ENCODE measurements at places on chromosomes 4 and X. TPM values are rescaled to one million over a fixed set of nuclear protein-coding genes. Genes with fewer than 3 reads are reported as not detected.

DNA sequence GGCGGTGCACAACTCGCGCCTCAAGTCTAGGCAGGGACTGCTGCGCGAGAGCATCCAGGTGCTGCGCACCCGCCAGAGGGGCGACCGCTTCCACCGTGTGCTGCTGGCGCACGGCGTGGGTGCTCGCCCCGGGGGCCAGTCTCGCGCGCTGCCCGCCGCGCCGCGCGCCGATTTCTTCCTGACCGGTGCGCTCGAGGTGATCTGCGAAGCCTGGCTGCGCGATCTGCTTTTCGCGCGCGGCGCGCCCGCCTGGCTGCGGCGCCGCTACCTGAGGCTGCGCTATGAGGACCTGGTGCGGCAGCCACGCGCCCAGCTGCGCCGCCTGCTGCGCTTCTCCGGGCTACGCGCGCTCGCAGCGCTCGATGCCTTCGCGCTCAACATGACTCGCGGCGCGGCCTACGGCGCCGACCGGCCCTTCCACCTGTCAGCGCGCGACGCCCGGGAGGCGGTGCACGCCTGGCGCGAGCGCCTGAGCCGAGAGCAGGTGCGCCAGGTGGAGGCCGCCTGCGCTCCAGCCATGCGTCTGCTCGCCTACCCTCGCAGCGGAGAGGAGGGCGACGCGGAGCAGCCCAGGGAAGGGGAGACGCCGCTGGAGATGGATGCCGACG is 1.3 kb downstream of the CHST7 start:
- no peak for DNase-seq

GRCh38 chr4:85942107-85942506 is 417.7 kb downstream of the MAPK10 start:
- DNase-seq, result no peak

DNA sequence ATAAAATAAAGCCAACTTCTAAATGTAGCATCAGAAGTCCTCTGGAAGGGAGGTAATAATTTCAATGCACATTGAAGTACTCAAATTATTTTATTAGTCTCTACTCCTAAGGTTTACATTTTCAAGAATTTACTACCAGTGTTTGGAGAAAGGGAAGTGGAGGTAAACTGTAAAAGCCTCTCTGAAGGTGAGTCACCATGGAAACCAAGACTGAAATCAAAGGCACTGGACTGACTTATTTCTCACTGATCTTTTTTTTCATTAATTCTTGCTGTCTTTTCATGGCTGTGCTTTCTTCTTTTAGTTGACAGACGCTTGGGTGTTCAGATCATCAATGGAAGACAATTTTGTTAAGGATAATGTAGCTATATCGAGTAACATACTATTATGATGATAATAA is 9.7 kb downstream of the SLC39A8 start:
- no peak for DNase-seq

DNA sequence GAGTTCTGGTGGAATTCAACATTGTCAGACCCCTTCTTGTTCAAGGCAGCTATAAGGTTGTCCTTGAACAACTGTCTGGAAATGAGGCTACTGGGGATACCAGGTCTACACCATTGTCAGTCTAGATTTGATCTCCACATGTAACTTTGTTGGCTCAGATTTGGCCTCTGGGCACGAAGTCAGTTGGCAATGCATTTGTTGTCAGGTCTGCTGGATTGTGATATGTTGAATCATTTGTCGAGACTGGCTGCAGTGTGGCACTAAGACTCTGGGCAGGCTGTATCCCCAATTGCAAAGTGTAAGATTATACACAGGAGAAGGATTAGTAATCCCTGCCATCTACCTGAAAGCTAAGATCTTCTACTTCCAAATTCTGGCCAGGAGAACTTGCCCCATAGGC is 26.5 kb downstream of the ZNF81 start:
- no peak for DNase-seq

- DNase-seq, result peak; percentile 91
Measured at GRCh38 chrX:64394874-64395567, at the start of gene MTMR8. TSS of gene MTMR8 (minus strand) at chrX:64395452. CDS start at chrX:64395363, 89 bp downstream.

DNA sequence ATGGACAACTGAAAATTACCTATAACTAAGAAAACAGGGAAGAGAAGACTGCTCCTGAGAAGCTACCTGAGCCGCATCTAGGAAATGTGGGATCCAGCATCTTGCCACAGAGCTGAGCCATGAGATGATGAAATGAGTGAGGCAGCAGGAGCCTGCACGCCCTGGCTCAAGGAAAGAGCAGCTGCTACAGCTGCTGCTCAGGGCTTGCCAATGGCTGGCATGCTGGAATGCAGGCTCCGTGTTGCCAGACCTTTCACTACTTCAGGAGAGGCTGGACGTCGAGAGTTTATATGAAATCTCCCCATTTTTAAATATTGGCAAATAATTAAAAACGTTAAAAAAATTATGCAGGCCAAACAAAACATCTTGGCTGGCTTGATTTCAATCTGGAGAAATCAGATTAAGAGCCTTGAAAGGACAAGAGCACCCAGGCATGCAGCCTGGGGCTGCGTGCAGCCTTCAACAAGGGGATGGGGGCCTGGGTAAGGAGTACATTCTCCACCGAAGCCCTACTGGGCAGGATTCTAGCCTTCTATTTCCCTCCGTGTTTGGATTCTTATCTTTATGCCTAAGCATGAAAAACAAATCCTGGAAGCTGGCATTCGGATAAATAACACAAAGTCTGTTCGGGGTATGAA is 227.6 kb downstream of the NR3C2 start:
- DNase-seq, result peak; percentile 80

DNA sequence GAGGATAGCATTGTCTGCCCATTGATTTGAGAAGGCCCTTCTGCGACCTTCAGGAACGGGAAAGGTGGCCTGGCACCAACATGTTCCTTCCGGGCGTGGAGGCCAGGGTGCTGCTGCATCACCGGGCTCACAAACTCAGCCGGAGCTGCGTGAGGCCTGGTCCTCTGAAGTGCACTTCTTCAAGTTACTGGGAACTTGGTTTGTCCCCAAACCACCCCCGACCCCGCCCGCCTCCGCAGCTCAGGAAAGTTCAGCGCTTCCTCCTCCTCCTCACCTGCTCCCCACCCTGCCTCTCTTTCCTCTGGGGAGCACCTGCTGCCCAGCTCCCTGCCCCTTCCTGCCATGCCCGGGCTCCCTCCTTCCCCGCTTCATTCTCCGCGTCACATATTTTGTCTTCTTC is 116.0 kb upstream of the LRPAP1 start:
- DNase-seq, result no peak

DNA sequence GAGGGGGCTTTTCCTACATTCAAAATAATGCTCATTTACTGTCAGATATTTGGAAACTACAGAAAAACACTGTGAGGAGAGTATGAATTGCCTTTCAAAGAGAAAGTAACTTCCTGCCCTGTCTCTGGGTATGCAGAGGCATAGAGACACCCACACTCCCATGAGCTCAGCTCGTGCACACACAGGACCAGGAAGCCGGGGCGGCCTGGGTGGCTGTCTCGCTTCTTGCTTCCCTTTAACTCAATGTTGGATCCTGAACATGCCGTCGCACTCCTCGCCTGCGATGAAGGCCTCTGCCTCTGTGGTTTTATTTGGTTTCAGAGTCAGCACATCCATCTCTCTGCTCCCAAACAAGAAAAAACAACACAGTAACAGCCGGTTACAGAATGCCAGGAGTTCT is 40.1 kb upstream of the GPR78 start:
- peak; percentile 72 for DNase-seq

- no peak for DNase-seq
Measured at GRCh38 chr4:98110214-98110613, 33.1 kb downstream of the STPG2 start.

- no peak for DNase-seq
Measured at GRCh38 chrX:102950908-102951866, 14.1 kb downstream of the RAB40AL start.

- peak; percentile 68 for DNase-seq
Measured at GRCh38 chr4:147157860-147158701, 212.4 kb upstream of the TTC29 start.

GRCh38 chr4:83125738-83126141 is 11.2 kb upstream of the PLAC8 start:
- no peak for DNase-seq

DNA sequence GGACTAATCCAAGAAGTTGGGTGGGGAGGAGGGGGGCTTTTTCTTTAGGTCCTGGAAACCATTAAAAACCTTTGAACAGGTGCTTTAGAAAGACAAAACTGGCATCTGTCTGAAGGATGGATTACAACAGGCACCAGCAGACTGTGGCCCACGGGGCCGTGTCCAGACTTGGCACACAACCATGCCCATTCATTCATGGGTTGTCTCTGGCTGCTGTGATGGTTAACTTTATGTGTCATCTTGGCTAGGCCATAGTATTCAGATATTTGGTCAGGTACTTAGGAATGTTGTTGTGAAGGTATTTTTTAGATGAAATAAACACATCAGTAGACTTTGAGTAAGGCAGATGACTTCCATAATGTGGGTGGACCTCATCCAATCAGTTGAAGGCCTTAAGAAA is 45.5 kb downstream of the TBL1X start:
- no peak for DNase-seq

GRCh38 chrX:46849933-46850332 is 13.1 kb downstream of the RP2 start:
- no peak for DNase-seq

- no peak for DNase-seq
Measured at GRCh38 chr4:16914208-16914607, 15.8 kb upstream of the LDB2 start.

The SLC6A14 gene
- not detected for total RNA-seq

The SHROOM3 gene
- 71.4 TPM for total RNA-seq

The ABCG2 gene
- 3.4 TPM for total RNA-seq

The PRDM5 gene
- 19.4 TPM for total RNA-seq

The TMEM185A gene
- total RNA-seq, result 20.8 TPM

The TCEAL5 gene
- total RNA-seq, result 0.46 TPM

The SSX3 gene
- total RNA-seq, result not detected

The ZMAT1 gene
- 5.4 TPM for total RNA-seq

The PF4V1 gene
- not detected for total RNA-seq

The JADE3 gene
- 3.1 TPM for total RNA-seq

The EMCN gene
- 39.4 TPM for total RNA-seq

The CDKL5 gene
- 17.2 TPM for total RNA-seq

The CAPN6 gene
- total RNA-seq, result 0.14 TPM

The PRAF2 gene
- total RNA-seq, result 42.6 TPM

The SSX2 gene
- not detected for total RNA-seq

The GAGE2A gene
- not detected for total RNA-seq

The SSX2B gene
- total RNA-seq, result not detected

The TEX28 gene
- not detected for total RNA-seq

The CXCL6 gene
- not detected for total RNA-seq

Measured in posterior vena cava (tissue), 2 donors.